Caki2 (cell line): ENCODE measurements at places on chromosomes 6 and 20. TPM values are rescaled to one million over a fixed set of nuclear protein-coding genes. Genes with fewer than 3 reads are reported as not detected.

The RIMS1 gene
- total RNA-seq, result not detected in 2 replicates

The SLC22A7 gene
- not detected in 2 replicates for total RNA-seq

GRCh38 chr6:151128763-151129370 is 110.9 kb upstream of the AKAP12 start:
- no peak for DNase-seq

GRCh38 chr20:8271727-8272126 is 139.7 kb downstream of the PLCB1 start:
- no peak for DNase-seq

- DNase-seq, result no peak
Observed at GRCh38 chr6:112927641-112928320, 580.7 kb downstream of the RFPL4B start.
